ENCODE measurements at places on chromosomes 12 and 14. TPM values are rescaled to one million over a fixed set of nuclear protein-coding genes. Genes with fewer than 3 reads are reported as not detected.
A peak's percentile ranks its signal among the peaks of the same experiment; 100 is the strongest.

GRCh38 chr12:28787151-28787550 is 361.9 kb upstream of the FAR2 start:
- no peak for DNase-seq

Gene GDF11
- 20.5 TPM for polyA plus RNA-seq

DNA sequence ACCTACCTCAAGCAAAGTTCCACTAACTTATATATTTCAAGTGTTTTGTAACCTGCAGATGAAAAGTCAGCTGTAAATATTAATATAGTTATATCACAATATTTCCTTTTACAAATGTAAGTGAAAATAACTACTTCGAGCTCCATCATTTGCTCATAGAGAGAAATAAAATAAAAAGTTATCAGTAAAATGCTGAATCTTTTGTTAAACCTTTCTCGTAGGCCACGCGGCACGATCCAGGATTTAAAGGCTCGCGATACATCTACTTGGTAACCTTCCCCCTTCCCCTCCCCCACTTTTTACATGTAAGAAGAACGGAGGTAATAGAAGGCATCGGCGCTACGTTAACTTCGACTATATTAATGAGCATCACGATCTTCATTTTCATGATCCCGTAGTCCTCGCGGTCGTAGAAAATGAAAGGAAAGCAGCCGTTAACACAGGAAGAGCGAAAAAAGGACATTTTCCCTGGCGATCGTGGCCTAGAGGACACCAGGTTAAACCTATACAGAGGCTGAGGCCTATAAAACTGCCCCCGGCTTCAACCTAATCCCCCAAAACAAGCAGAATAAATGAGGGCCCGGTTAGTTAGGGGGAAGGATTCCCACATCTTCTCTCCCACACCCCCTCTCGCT is 508 bp downstream of the HNRNPC start:
- DNase-seq: peak; percentile 77

DNA sequence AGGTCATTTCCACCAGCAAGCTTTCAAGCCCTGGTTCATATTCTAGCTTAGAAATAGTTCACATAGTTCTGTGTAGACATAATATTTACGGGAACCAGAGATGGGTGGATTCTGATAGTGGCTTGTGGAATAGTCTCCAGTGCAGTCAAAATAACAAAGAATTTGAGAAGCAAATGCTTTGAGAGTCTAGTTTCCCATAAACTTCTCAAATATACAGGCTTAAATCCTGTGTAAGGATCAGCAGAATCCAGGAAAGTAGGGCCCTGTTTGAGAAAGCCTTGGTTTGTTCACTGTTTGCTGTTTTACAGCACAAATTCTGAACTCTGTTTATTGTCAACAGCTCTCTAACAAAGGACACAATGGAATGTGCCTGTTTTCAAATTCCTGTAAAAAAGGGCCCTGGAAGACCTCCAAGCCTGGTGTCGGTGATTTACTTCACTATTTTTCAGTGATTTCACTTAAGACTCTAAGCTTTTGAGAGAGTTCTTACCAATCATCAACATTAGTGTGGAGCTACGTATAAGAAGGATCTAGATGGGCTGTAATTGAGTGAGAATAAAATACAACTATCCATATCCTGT is 11.4 kb upstream of the FOS start:
- no peak for DNase-seq

DNA sequence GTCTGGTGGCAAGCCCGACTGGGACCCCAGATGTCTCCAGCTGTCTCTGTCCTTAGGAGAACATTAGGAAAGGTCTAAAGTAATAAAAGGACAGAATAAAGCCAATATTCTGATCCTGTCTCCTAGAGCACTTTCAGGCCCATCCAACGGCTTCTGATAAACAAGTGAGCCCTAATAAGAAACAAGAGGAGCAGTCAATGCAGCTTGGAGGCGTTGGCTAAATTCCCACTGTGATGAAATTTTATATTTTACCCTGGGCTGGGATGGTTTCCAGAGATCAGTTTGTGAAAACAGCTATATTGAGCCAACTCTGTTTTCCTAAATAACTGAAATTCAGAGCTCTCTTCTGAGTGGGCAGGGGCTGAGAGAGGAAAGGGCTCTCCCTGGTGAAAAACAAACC is 55.5 kb upstream of the SRRM4 start:
- no peak for DNase-seq

GRCh38 chr12:2627076-2627834 is 167.5 kb upstream of the FKBP4 start:
- no peak for DNase-seq

DNA sequence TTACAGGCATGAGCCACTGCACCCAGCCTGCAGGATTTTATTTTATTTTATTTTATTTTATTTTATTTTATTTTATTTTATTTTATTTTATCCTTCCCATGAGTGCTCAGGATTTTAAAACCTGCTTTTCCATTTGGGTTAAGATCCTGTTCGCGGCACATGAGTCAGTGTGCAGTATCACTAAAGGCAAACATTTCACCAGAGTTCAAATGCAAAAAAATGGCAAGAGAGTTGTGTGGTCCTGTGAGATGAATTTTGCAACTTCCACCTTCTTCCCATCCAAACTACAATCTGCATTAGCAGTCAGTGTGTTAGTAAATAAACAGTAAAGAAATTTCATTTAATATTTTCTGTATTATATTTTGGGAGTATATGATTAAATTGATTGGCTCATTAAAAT is 29.0 kb downstream of the MOAP1 start:
- DNase-seq: no peak

DNA sequence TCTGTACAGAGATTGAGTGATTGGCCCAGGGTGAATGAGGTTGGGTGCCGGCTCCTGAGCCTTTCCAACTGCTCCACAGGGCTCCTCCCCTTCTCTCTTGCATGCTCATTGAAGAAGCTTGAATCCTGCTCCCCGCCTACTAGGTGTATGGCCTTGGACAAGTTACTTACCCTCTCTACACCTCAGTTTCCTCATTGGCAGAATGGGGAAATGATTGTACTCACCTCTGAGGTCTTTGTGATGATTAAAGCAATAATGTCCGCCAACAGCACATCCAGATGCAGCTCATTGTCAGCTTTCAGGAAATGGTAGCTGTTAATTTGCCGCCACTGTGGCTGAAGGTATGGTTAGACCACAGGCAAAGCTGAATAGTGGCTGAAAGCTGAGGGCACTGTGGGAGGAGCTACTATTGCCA is 174.1 kb downstream of the CRADD start:
- DNase-seq: no peak

GRCh38 chr12:124573839-124574786 is 6.7 kb upstream of the NCOR2 start:
- no peak for DNase-seq

DNA sequence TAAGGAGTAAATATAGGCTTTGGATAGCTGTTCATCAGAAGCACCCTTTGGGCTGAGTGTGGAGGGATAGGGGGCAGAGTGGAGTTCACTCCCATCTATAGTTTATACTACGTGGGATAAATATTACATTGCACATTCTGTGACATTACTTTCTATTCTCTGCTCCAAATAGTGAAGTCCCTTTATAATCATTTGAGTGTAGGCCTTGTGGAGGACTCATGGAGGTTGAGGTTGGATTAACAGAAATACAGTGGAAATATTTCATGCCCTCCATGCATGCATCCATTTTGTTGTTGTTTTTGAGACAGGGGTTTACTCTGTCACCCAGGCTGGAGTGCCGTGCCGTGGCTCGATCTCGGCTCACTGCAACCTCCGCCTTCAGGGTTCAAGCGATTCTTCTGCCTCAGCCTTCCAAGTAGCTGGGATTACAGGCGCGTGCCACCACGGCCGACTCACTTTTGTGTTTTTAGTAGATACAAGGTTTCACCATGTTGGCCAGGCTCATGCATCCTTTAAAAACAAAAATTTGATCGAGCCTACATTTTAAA is 1.4 kb downstream of the CHPT1 start:
- peak; percentile 17 for DNase-seq

- no peak for DNase-seq
These were observed 43.7 kb downstream of the TCHP start for GRCh38 chr12:109943811-109944210.

Gene RBP5
- 56.7 TPM for polyA plus RNA-seq

- no peak for DNase-seq
These were observed 164.3 kb downstream of the PRKCH start for GRCh38 chr14:61485661-61486060.

- no peak for DNase-seq
These were observed 20.4 kb downstream of the EIF2B2 start for GRCh38 chr14:75023108-75023507.

GRCh38 chr14:64704743-64705380 is 638 bp downstream of the PLEKHG3 start:
- no peak for DNase-seq

DNA sequence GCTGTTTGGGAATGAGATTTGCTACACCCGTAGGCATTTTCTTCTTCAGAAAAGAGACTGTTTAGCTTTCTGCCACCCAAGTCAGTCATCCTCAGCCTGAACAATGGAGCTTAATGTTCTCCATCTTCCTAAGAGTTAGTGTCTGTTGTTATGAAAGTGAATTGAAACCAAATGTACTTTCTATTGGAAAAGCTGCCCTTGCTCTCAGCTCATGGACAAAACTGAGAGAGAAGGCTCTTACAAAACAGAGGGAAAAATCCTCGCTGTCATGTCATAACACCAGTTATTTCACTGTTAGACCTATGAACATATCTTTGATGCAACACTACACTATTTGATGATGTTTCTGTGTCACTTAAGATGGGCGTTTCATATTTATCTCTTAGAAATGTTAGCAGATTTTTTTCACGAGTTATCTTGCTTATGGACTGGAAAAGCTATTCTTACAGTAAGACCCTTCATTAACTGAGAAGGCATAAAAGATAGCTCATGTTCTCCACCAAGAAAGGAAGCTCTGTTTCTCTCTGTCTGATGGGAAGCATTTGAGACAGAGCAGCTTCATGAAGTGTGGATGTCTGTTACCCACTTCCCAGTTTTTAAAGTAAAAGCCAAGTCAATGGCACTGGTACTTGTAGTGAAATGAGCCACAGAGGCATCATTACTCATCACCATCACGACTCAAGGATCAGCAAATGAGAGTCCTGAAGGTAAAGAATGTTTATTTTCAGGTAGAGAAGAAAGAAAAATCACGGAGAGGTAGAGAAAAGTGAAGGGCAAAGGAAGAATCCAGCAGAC is 483.9 kb downstream of the ZFP36L1 start:
- DNase-seq: no peak

DNA sequence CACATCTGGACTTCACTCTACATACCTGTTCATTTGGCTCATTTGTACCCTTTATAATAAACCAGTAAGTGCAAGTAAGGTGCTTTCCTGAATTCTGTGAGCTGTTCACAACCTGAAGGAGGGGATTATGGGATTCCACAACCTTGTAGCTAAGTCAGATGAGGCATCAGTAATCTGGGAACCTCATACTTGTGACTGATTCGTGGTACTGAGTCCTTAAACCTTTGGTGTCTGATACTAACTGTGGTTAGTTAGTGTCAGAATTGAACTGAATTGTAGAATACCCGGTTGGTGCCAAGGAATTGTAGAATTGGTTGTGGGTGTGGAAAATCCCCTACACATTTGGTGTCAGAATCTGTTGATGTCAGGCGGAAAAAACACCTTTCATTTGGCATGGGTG is 83.4 kb downstream of the TMX1 start:
- DNase-seq: no peak

Gene ALKBH2
- 33.2 TPM for polyA plus RNA-seq

DNA sequence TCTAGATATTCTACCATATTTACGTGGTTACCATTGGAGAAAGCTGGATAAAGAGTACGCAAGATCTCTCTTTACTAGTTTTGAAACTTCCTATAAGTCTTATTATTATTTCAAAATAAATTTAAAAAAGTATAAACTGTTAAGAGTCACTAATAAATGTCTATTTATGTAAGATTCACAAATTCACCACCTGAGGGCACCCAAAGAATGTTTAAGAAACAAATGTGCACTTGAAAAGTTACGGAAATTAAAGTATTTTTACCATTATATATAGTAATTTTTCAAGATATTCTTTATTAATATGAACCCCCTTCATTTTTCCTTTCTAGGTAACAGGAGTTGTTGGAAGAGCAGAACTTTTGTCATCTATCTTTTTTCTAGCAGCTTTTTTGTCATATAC is 11.9 kb downstream of the TMTC3 start:
- no peak for DNase-seq

DNA sequence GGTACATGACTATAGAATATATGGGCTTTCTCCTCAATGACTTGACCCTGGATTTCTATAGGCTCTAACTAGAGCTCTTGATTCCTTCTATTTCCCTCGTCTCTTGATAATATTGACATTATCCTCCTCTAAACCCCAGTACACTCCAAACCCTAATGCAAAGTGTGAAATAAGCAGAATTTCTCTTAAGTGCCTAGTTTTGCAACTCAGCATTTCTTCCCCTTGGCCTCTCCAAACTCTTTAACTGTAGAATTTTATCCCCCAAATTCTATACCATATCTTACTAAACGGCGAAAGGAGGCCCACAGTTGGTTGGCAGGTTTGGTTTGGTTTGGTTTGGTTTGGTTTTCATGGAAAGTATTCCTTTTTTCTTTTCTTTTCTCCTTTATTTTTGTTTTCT is 498.7 kb downstream of the CCER1 start:
- DNase-seq: no peak

DNA sequence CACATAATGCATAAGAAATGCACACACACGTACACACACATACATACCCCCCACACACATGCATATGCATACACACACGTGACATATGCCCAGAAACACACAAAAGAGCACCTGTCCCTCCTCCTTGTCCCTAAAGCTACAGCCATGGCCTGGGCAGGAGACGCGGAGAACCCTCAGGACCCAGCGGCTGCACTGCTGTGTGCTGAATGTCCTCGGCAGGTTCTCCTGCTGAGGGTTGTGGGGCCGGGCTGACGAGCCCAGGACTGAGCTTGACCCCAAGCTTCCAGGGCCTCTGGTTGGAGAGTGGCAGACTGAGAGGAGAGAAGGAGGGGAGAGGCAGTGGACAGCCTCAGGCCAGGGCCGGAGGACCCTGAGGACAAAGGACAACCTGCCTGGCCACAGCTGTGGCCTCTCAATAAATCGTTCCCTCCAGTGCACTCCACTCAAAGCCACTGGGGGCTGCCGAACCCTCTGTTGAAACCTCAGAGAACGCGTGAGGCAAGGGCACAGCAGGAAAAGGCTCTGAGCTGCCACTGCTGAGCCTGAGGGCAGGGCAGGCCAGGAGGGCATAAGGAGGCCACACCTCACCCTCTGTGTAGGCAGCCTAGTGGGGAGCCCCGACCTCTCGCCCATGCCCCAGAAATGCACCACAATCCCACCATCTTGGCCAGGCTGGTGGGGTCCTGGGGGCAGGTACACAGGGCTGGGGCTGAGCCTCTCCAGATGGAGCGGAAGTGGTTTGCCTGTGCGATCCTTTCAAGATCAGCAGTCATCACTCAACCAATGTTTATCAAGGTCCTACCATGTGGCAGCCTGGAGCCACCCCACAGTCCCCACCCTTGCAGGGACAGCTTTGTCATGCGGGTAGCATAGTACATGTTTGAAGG is 3.1 kb downstream of the CACNA2D4 start:
- DNase-seq: no peak

- no peak for DNase-seq
These were observed 26.5 kb downstream of the CRACR2A start for GRCh38 chr12:3726456-3726855.

- DNase-seq: no peak
These were observed 939.0 kb upstream of the ATXN7L3B start for GRCh38 chr12:73598626-73599025.
